ENCODE measurements at places on chromosomes 13 and 19. TPM values are rescaled to one million over a fixed set of nuclear protein-coding genes. Genes with fewer than 3 reads are reported as not detected.

Gene SAE1
- 224 TPM for total RNA-seq

Gene MBD3L2
- not detected for total RNA-seq

Gene MARCHF2
- total RNA-seq = 27.5 TPM

Gene NTF4
- total RNA-seq = 3.9 TPM

Gene ZNF175
- total RNA-seq = 10.7 TPM

DNA sequence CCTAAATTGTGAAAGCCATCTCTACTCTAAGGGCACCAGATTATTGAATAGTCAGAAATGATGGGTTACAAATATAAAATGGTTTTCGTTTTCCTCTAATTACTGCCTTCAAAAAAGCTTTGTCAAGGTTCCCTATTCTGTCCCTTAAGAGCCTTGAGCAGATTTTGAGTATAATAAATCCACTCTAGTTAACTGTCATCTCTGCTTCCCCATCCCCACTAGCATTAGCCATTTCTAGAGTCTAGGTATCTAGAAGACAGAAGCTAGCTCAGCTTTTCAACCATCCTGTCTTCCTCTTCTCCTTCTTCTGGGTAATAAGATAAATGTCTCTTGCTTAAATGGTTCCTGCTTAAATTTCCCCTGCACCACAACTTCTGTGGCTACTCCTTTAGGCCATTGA is 290.4 kb downstream of the DACH1 start:
- H3K36me3 ChIP-seq = no peaks in the 10 kb centered on the region
- H3K4me3 ChIP-seq = no peak overlapping the region

DNA sequence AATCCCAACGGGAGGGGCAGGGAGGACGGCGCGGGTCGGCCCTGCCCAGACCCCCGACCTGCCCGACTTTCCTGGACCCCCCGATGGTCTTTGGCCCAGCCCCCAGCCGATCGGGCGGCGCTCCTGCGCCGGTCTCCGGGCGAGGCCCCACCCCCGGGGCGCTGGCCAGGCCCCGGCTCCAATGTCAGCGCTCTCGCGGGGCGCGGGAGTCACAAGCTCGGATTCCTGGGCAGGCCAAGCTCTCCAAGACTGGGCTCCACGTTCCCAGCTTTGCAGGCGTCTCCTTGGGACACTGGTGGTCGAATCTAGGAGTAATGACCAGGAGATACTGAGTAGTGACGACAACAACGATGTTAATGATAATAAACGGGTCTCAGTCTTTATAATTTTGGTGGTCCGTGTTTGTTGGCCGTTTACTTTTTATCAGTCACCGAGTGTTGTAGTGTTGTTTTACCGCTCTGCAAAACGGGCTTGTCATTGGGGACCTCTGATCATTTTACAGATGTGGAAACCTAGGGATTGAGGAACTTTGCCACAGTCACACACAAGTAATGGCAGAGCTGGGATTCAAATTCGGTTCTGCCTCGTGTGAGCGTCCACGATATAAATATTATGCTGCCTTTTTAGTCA is 545 bp downstream of the RAD23A start:
- DNase-seq = peak; percentile 89
- H3K4me3 ChIP-seq = peak overlapping the region; percentile 90

- H3K36me3 ChIP-seq = no peaks in the 10 kb centered on the region
- peaks cover 26% of the 10 kb centered on the region for H3K4me1 ChIP-seq
- no peak overlapping the region for H3K4me3 ChIP-seq
- no peak for DNase-seq
Measured at GRCh38 chr13:24718192-24718965, 38.2 kb downstream of the ATP12A start.

DNA sequence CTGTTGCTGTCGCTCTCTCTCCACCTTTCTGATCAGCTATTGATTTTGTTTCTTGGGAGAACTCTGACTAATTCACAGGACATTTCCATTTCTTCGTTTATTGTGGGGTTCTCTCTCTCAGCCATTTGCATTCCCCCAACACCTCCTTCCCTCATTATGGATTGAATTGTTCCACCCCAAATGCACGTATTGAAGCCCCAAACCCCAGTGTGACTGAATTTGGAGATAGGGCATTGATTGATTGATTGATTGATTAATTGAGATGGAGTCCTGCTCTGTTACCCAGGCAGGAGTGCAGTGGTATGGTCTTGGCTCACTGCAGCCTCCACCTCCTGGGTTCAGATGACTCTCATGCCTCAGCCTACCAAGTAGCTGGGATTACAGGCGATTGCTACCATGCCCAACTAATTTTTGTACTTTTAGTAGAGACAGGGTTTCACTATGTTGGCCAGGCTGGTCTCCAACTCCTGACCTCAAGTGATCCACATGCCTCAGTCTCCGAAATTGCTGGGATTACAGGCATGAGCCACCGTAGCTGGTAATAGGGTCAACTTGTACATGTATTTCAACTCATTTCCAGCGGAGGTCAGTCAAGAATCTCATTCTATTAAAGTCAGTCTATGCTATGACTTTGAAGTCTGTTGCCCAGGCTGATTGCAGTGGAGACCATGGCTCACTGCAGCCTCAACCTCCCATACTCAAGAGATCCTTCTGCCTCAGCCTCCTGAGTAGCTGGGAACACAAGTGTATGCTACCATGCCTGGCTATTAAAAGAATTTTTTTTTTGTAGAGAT is 13.6 kb downstream of the NFILZ start:
- H3K36me3 ChIP-seq = no peaks in the 10 kb centered on the region
- 0 out of 2 replicates have a peak, but pooled peaks cover 2% of the 10 kb centered on the region for H3K4me1 ChIP-seq
- H3K27ac ChIP-seq = no peak overlapping the region
- H3K27me3 ChIP-seq = peaks cover 20% of the 10 kb centered on the region
- no peak for DNase-seq

- no peaks in the 10 kb centered on the region for H3K4me1 ChIP-seq
- no peaks in the 10 kb centered on the region for H3K27me3 ChIP-seq
- no peak for DNase-seq
- H3K36me3 ChIP-seq = no peaks in the 10 kb centered on the region
Measured at GRCh38 chr13:46925486-46925885, 28.6 kb upstream of the HTR2A start.

DNA sequence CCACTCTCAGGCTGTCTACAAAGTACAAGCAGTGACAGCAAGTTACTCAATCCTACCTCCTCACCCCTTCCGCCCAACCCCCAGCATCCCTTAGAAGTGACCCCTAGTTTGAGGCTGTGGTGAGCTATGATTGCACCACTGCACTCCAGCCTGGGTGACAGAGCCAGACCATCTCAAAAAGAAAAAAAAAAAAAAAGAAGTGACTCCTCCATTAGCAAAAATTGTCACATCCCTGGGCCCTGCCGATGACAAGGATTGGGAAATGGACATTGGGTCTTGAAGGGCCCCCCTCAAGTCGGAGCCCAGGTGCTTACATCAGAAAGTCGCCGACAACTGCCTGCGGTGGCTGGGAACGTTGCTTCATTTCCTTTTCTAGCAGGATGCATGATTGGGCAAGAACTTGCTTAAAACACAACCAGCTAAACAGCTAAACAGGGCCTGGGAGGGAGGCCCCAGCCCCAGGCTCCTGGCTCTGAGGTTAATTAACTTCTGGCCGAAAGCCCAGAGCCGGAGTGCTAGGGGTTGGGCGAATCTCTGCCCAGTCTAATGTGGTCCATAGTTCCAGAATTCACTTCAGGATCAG is 15.3 kb downstream of the RAB3D start:
- H3K27me3 ChIP-seq = no peaks in the 10 kb centered on the region
- DNase-seq = no peak
- no peaks in the 10 kb centered on the region for H3K36me3 ChIP-seq
- peak overlapping the region; percentile 23 for H3K27ac ChIP-seq
- no peak overlapping the region for H3K4me3 ChIP-seq

- H3K27me3 ChIP-seq = no peaks in the 10 kb centered on the region
- H3K36me3 ChIP-seq = peaks cover 44% of the 10 kb centered on the region
- H3K4me1 ChIP-seq = peaks cover 5% of the 10 kb centered on the region
- H3K27ac ChIP-seq = no peak overlapping the region
Measured at GRCh38 chr19:54129617-54129996, 8.0 kb upstream of the CNOT3 start.
